ENCODE measurements at places on chromosomes 12 and 14.

GRCh38 chr14:68871392-68871791, 78.5 kb upstream of the ZFP36L1 start:
- no peak for DNase-seq

GRCh38 chr12:82411546-82412230, 53.4 kb downstream of the METTL25 start:
- no peak for DNase-seq

GRCh38 chr12:111597831-111598636, 1.1 kb downstream of the ATXN2 start:
- no peak for DNase-seq

- no peak for DNase-seq
Observed at GRCh38 chr12:47604221-47604873, 101.5 kb downstream of the RPAP3 start.

GRCh38 chr14:53790731-53791500, 165.7 kb downstream of the BMP4 start:
- DNase-seq: no peak

- DNase-seq: no peak
Observed at GRCh38 chr14:74988131-74988530, 14.6 kb upstream of the EIF2B2 start.

GRCh38 chr14:80017795-80018194, 193.5 kb downstream of the DIO2 start:
- no peak for DNase-seq

DNA sequence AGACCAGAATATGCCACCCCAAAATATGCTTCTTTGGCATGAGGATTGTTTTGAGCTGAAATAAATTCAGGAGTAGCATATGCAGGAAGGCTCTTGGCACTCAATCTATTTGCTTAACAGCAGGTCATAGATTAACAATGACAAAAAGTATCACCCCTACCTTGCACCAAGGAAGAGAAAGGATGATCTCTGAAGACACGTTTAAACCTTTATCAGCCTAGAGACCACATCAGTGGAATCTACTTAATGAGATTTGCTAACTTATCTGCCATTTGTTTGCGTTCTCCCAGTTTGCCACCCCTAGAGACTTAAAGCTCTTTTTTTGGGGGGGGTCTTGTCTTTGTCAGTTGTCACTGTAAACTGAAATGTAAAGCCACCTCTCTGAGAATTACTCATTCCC, 1278.7 kb upstream of the USP15 start:
- DNase-seq: no peak

DNA sequence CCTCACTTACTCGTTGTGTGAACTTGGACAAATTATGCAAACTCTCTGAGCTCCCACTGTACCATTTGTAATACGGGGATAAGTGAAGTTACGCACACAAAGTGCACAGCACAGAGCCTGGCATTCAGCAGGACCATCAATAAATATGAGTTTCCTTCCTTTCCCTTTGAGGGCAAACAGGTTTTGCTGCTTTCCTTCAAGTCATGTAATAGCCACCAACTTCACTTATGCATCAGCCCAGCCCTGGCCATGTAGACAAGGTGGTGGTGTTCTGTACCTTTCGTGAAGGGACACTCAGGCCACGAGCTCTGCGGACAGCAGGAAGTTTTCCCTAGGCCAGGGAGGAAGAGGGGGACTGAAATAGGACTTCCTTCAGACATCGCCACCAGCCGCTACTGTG, 272.7 kb downstream of the CACNA1C start:
- DNase-seq: no peak

GRCh38 chr12:74489543-74489942, 48.1 kb upstream of the ATXN7L3B start:
- DNase-seq: no peak

DNA sequence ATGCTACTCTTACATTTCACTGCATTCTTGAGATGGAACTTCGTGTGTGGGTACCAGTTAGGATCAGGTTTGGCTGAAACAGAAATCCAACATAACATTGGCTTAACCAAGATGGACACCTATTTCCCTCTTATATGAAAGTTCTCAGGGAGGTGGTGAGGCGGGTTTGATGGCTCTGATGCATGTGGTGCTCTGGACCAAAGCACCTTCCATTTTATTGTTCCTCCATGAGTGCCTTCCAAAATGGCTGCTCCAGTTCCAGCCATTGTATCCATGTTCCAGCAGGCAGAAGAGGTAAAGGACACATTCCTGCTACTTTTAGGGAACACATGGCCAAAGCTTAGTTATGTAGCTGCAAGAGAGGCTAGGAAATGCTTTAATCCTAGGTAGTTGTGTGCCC, 29.6 kb downstream of the BRI3BP start:
- DNase-seq: no peak

DNA sequence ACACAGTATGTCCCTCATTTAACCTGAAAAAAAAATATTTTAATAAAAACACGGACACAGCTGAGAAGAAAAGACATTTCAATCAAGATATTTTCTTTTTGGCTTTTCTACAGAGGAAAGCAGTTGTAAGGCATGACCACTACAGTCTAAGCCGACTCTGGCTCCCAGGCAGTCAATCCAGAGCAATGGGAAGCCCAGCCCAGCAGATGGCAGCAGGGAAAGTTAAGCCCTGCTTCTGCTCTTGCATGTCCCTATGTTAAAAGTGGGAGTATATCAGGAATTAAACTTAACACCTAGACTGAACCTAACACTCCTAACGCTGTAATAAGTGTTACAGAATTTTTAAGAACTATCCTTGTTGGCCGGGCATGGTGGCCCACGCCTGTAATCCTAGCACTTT, 19.5 kb upstream of the HAL start:
- no peak for DNase-seq

- no peak for DNase-seq
Observed at GRCh38 chr12:95243497-95244183, 26.0 kb downstream of the VEZT start.

- DNase-seq: no peak
Observed at GRCh38 chr14:20093442-20093841, 17.1 kb upstream of the OR4K17 start.

DNA sequence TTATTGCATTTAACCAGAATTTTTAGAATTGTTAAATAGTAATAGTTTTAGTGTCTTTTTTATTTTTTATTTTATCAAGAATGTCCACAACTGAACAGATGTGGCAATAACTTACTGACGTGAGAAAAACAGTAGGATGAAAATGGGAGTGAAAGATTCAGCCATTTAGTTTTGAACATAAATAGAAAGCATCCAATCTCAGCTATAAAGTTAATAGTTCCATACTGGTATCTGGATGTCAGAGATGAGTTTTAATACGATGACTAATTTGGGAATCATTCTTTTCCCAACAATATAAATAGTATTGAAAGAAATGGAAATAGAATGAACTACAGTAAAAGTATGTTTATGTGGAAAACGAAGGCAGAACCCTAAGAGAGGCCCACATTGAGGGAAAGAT, 159.4 kb downstream of the EPS8 start:
- DNase-seq: no peak

- DNase-seq: no peak
Observed at GRCh38 chr12:66052988-66053615, 77.4 kb downstream of the LLPH start.

- DNase-seq: no peak
Observed at GRCh38 chr14:39339003-39339402, 93.2 kb downstream of the FBXO33 start.

- DNase-seq: no peak
Observed at GRCh38 chr12:5094551-5094950, 50.9 kb downstream of the KCNA5 start.

DNA sequence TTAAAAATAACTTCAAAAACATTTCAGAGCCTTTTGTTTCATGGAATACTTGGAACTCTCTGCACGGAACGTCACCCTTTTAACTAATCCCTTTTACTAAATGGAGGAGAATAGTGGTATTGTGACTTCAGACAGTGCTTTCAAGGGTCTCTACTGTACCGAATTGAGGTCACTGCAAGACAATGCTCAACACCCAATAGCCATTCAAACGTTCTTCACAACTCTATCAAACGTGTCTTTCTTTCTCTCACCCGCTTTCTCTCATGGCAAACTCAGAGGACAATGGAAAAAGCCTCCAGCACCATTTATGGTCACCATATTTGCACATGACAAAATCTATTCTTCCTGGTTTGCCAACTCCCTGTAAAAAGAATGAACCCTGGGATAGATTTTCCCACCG, 132.1 kb upstream of the SOX5 start:
- no peak for DNase-seq

GRCh38 chr14:99737956-99738667, 54.0 kb downstream of the CYP46A1 start:
- no peak for DNase-seq

- no peak for DNase-seq
Observed at GRCh38 chr12:65892841-65893251, 68.6 kb downstream of the HMGA2 start.

DNA sequence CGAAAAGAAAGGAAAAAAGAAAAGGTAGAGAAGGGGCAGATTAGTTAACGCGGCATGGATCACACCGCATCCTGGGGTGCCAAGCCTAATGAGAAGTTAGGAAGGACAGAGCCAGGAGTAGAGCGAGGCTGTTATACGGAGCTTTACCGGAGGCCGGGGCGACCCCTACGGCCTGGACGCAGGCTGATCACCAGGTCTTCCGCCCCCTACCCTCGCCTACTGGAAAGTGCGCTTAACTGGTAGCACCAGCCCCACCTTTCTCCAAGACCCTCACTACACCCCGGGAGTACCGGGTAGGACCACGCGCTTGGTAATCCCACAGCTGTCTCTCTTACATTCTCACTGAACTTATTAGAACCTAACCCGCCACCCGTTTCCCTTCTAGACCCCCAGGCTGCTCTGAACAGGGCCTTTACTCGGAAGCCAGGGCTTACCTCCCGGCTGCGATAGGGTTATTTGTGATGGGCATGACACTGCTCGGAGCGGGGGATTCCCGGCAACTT, 33.8 kb downstream of the WBP11 start:
- no peak for DNase-seq

GRCh38 chr14:38238878-38239277, 17.0 kb downstream of the CLEC14A start:
- no peak for DNase-seq

- no peak for DNase-seq
Observed at GRCh38 chr12:47884501-47884900, 20.3 kb downstream of the VDR start.

DNA sequence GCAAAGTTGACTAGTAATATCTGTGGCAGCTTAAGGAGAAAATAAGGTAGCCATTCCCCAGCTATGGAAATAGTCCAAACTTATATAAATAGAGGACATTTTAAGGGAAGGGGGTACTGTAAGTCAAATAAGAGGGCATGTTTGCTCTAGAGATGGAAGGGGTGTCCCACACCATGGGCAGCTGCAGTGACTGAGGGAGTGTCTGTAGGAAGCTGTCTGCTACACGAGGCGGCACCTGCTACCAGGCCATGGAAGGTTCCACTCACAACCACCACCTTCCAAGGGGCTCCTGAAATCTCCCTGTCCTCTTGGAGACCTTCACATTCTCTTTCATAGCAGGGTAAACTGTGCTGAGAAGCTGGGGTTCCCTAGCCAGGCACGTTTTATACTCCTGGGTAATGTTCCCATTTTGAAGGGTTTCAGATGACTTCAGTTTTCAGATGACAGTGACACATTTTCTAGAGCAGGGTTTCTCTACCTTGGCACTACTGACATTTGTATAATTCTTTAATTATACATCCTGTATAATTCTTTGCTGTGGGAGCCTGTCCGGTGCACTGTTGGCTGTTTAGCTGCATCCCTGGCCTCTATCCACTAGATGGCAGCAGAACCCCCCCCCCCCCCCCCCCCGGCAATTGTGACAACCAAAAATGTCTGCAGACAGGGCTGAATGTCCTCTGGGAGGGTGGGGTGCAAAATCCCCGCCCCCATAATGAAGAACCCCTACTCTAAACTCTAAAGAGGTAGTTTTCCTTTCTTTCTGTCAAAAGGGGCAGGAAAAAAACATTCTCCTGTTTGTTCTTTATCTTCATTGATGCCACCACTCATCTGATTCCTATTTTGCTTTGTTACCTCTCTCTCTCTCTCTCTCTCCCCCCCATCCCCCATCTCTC, 11.6 kb upstream of the SMCO2 start:
- DNase-seq: no peak

DNA sequence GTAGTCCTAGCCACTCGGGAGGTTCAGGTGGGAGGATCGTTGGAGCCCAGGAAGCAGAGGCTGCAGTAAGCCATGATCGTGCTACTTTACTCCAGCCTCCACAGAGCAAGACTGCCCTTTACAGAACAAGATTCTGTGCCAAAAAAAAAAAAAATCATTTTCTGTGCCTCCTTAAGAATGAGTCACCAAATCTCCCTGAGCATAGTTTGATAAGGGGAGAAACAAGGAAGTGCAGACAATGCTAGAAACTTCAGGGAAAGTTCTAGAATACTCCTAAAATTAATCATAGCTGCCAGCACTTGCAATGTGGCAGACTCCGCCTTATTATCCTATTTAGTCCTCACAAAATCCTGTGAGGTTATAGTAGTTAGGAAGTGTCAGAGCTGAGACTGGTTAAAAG, 74.5 kb downstream of the KCNK10 start:
- DNase-seq: no peak
